Common myeloid progenitor, CD34-positive (primary cell): ENCODE measurements at places on chromosomes 3 and 15.

- DNase-seq, result no peak
Measured at GRCh38 chr3:27758083-27758482, 36.0 kb upstream of the EOMES start.

DNA sequence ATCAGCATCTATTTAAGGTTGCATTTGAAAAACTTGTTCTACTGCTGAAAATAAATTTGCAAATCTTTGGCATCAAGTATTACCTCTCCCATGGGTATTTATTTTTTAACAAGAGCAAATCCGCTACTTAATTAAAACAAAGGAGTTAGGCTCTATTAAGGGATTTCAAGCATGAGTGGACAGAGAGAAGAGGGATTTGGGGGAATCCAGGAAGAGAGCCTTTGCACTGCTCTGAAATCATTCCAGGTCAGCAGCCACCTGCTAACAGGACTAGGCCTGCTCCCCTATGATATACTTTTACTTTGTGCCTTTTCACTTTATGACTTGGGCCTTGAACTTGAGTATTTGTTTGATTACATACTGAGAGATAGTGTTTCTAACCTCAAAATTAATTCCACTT lies 57.1 kb downstream of the IQCH start:
- no peak for DNase-seq

DNA sequence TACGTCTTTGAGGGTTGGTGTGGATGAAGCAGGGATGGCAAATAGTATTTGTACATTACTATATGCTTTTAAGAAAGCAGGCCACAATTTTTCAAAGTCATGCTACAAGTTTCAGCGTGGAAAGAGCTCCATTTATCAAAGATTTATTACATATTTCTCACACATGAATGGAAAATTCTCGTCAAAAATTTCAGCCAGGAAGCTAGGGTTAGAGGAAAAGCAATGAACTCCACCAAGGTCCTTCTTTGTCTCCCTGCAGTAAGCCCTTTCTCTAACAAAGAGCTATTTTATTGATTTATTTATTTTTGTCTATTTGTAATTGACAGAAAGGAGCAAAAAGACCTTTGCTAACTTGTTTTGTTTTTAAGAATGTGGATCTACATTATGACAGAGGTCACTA lies 7.5 kb upstream of the ZBTB20 start:
- no peak for DNase-seq

GRCh38 chr3:139537361-139537760 lies 2.2 kb downstream of the RBP1 start:
- no peak for DNase-seq

DNA sequence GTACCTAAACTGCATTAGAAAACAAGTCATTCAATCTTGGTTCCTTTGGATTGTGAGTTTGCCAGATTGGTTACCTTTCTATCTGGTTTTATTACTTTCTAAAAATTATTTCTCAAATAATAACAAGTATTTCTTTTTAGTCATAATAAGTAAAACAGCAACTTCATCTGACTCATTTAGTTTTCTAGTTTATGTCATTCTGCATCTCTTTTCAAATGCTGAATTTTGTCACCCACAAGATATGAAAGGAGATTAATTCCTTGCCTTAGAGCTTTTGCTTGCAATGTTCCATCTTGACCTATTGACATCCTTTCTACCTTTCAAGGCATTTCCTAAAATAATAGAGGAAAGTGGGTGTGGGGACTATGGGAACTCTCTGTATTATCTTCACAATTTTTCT lies 253.6 kb upstream of the PEX5L start:
- no peak for DNase-seq

- peak; percentile 53 for DNase-seq
Measured at GRCh38 chr15:66294157-66294931, 976 bp downstream of the DIS3L start.

- no peak for DNase-seq
Measured at GRCh38 chr3:196868297-196868661, 559 bp downstream of the SENP5 start.

- DNase-seq, result peak; percentile 71
Measured at GRCh38 chr3:139934613-139935015, 371 bp upstream of the CLSTN2 start.

GRCh38 chr3:124873226-124873625 lies 13.9 kb downstream of the ITGB5 start:
- no peak for DNase-seq

GRCh38 chr15:91879158-91879557 lies 25.6 kb downstream of the SLCO3A1 start:
- no peak for DNase-seq

- no peak for DNase-seq
Measured at GRCh38 chr3:111810909-111811308, 48.2 kb upstream of the PHLDB2 start.

DNA sequence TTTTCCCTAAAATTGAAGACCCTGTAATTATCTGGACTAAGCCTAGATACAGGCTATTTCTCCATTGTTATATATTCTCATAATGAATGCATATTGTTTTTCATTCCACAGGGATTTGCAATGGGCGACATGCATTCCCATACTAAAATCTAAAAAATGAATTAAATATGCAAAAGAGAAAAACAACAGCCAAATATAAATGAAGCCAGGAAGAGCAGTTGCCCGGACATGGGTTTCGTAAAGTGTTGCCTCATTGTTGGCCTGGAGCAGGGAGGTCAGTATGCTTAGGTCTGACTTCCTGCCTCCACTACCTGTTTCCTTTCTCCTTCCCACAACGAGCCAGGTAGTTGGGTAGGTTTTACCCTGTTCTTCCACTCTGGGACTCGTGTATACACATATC lies 27.1 kb upstream of the SLCO3A1 start:
- DNase-seq, result no peak

DNA sequence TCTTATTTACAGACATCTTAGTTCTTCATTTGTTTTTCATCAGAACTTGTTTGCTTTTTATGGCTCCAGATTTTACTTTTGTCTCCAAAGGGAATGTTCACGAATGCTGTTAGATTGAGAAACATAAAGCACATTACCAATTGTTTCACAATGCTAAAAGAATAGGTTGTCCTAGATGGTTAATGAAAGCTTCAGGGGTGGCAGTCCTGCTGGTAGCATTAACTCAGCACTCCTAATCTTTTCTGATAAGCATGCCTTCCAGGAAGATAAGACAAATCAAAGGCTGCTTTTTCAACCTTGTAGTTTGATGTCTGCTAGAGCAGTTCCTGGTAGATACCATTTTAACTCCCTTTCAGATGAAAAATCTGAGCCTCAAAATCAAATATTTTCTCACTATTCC lies 619.4 kb downstream of the PYDC2 start:
- no peak for DNase-seq

DNA sequence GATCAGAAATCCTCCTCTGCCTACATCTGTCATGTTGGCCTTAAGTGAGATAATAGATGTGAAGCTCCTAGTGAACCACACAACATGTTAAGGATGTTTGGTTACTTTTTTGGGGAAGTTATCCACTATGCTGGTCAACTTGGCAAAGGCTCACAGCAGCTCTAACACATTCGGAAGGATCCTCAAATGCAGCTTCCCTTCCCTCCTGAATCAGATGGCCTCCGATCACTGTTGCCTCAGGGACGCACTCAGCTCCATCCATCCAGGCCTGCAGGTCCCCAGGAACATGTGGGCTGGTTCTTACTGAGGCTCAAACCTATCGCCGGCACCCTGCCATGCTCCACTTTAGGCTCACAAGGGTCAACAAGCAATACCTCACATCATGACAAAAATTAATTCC lies 67.9 kb downstream of the CORO2B start:
- no peak for DNase-seq

GRCh38 chr15:58547628-58548307 lies 116.0 kb downstream of the LIPC start:
- no peak for DNase-seq

- DNase-seq, result no peak
Measured at GRCh38 chr15:60928210-60928609, 300.9 kb downstream of the RORA start.

DNA sequence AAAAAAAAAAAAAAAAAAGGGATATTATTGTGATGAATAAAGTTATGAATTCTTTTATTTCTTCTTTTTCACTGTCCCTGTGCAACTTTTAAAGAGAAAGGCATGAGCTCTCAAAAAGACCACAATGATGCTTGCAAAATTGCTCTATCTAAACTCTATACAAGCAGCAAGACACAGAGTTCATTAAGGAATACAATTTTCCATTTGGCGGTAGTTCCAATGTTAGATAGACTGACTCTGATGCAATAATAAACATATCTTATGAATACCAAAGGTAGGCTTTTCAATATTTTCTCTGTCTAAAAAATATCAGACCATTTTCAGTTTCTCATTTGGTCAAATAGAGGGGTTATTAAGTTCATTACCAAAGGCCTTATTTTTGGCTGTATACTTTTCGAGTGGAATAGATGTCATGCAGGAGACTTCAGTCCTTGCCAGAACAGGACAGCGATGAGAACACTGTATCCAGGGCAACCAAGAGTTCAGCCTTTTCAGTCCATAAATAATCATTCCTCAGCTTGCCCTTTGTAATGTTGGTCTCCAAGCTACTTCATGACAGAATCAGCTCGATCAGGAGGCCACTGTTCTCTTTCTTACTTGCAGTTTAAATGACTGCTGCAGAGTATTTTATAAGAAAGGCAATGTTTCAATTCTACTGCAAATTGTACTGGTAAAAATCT lies 162.9 kb upstream of the FAM3D start:
- no peak for DNase-seq

- no peak for DNase-seq
Measured at GRCh38 chr3:16024548-16024947, 149.9 kb upstream of the GALNT15 start.

DNA sequence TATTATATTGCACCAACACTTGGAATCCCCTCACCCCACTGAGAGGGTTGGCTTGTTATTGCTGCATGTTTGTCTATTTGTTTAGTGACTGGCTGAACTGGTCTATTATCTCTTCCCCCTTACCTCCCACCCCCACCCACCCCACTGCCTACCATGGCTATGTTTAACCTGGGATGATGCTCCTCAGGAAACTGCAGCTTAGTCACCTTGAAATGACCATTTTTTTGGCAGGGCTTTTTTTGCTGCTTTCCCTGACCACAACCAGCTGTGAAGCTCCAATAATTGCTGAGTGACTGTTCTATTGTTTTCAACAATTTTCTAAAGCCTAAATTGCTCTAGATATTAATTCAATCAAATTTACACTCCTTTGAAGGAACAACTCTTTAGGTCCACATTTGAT lies 137.9 kb upstream of the CADM2 start:
- DNase-seq, result no peak

- DNase-seq, result no peak
Measured at GRCh38 chr15:39613271-39613670, 32.4 kb downstream of the THBS1 start.

DNA sequence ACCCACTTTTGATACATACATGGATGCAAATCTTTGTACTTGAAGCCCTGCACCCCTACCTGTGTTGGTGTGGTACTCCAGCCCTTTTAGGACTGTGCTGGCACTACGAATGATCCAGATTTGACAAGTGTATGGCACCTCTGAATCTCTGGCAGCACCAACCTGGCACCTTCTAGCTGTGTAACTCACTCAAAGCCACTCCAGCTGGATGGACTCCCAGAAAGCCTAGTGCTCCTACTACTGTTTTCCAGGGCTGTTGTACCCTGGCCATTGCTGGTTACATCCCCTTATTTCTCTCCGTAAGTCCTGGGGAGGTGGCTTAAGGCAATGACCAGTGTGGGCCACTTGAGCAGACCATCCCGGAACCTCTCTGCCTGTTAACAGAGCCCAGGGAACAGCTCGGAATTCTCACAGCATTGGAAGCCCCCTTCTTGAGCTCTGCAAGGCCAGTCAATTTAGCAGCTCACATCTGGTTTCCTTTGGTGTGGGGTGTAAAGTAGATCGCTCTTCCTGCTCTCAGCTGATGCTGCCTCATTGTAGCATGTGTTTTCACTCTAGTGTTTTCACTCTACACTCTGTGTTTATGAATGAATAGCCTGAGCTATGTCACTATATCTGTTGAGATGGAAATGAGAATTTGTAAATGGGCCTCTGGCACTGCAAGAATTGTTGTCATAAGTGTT lies 12.2 kb downstream of the CALML4 start:
- DNase-seq, result no peak

DNA sequence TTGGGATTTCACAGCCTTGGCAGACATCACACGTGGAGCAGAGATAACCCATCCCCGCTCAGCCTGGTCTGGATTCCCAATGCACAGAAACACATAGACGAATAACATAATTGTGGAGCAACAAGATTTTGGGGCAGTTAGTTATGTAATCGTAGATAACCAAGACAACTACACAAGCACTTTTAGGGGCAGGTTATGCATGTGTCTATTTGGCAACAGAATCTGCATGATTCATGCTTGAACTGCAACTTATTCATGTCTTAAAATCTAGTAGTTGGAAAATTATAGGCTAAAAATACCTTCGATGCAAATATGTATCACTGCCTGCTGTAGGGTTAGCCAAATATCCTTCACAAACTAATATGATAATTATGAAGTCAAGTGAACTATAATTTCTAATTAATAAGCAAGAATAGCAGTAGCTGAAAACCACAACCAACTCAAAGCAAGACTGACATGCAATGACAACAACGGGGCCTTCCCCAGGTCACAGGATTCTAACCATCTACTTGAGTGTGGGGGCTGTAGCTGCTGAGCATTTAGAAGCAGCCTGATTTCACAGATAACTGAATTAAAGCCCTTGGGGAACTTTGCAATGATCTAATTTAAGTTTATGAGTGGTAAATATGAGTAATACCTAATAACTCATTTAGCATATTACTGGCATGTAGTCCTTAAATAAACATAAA lies 31.1 kb downstream of the DGKG start:
- DNase-seq, result no peak

GRCh38 chr3:136929977-136930670 lies 27.7 kb upstream of the IL20RB start:
- no peak for DNase-seq

DNA sequence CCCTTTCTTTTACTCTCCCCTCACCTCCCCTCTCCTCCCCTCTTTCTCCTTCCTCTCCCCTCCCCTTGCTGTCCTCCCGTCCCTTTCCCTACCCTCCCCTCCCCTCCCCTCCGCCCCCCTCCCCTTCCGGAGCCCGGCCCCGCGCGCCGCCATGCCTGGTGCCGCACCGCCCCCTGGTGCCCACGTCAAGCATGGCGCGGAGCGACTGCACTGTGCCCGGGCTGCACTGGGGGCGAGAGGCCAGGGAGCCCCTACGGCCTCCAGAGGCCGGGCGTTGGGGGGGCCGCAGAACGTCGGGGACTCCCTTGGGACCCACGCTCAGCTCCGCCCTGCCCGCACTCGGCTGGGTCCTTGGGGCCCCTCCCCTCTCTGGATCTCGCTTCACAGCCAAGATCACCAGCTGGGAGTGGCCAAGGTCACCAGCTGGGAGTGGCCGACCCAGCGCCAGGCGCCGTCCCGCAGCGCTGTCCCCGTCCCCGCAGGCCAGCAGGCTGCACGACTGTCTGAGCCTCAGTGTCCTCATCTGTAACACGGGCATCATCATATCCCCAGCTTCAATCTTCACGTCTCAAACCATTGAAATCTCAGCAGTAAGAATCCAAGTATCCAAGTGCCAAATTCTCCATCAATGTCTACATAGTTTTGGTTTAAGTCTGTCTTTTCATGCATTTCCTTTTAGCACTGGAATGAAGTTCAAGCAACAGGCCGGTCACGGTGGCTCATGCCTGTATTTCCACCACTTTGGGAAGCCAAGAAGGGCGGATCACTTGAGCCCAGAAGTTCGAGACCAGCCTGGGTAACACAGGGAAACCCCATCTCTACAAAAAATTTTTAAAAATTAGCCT lies 42.5 kb downstream of the TPRA1 start:
- DNase-seq, result peak; percentile 84
